ENCODE measurements at places on chromosomes 2 and 18.

DNA sequence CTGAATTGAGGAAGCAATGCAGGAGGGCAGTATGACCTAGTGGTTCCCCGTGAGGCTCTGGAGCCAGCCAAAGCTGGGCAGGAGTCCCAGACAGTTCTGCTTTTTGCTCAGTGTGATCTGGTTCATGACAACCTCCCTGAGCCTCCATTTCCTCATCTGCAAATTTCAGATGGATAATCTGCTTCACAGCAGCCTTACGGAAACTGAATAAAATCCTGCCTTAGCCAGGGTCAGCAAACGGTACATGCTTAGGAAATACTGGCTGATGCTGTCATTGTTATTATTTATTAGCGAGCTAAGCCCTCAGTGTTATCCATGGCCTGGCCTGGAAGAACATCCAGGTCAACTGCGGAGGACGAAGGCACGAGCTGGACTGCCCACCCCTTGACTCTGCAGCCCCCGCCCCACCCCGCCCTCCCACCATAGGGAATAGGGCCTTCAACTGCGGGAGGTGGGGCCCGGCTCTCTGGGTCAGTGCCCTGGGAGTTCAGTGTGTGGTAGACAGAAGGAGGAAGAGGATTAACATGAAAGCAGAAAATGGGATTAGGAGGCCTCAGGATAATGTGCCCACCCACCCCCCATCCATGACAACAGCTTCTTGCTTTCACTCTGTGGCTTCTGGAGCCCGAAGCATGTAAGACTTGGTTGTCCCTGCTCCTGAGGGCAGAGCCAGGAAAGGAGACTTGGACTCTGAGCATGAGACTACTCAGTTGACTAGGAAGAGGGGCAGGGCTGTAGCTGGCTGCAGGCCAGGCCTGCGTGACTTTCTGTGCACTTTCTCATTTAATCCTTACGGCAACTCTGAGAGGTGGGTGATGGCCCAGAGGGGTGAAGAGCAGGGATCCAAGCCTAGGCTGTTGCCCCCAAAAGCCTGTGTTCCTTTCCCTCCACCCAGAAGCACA, 13.1 kb downstream of the PKDCC start:
- no peak overlapping the region for H3K4me3 ChIP-seq
- no peaks in the 10 kb centered on the region for H3K4me1 ChIP-seq
- H3K36me3 ChIP-seq: no peaks in the 10 kb centered on the region
- H3K27me3 ChIP-seq: peaks cover 9% of the 10 kb centered on the region

DNA sequence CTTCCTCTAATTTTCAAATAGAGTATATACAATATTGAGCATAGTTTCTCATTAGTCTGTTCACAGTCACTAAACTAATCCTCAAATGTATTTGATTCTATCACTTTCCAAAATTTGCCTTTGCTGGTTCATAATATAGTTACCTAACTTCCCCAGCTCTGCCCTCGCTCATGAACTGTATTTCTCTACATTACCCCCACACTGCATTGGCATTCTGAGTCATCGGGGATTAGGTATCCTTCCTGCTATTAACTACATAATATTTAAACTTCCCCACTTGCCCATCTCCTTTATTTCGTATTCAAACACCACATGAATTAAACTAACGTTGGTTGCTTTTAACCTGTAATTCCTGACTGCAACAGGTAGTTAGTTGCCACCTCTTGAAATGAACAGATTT, 14.8 kb upstream of the CLASP1 start:
- no peaks in the 10 kb centered on the region for H3K4me1 ChIP-seq
- H3K36me3 ChIP-seq: peaks cover 27% of the 10 kb centered on the region
- H3K27me3 ChIP-seq: no peaks in the 10 kb centered on the region
- no peak for DNase-seq

GRCh38 chr2:141611981-141612380, 518.8 kb downstream of the LRP1B start:
- H3K36me3 ChIP-seq: no peaks in the 10 kb centered on the region
- no peak overlapping the region for H3K4me3 ChIP-seq
- H3K4me1 ChIP-seq: no peaks in the 10 kb centered on the region
- H3K27ac ChIP-seq: no peak overlapping the region
- H3K27me3 ChIP-seq: no peaks in the 10 kb centered on the region

DNA sequence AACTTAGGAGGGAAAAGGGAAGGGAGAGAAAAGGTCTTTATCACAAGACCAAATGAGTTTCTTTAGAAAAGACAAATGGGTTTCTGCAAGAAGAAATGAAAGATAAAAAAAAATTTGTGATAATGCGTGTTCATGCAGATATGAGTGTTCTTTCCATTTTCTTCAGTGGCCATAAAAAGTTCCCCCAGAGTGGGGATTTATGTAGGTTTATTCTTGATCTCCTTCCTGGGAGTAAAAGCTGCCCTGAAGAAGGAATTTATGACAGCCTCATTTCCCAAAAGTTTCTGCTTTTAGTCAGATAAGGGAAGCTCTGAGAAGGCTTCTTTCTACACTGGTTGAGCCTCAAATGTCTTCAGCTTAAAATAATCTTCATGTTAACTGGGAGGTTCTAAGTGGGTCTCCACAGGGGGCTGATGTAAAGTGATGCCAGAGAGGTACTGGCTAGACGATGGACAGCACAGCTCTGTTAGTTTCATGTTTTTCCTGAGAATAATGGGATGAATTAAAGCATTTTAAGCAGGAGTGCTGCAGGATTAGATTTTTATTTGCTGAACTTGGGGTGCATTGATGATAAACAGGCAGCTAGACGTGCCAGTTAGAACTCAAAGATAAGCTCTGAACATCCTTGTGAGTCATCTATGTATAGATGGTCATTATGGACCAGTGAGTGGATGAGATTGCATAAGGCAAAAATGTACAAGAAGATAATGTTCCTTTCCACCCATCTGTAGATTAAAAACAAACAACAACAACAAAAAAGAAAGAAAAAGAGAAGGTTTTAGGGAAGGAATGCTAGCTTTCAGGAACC, 99.4 kb upstream of the MSH2 start:
- DNase-seq: no peak
- peaks cover 58% of the 10 kb centered on the region for H3K27me3 ChIP-seq
- H3K27ac ChIP-seq: no peak overlapping the region
- peaks cover 7% of the 10 kb centered on the region for H3K4me1 ChIP-seq
- H3K36me3 ChIP-seq: no peaks in the 10 kb centered on the region
- no peak overlapping the region for H3K4me3 ChIP-seq
